Heart left ventricle (tissue), 16 donors: ENCODE measurements at places on chromosomes 3 and 15.
A peak's percentile ranks its signal among the peaks of the same experiment; 100 is the strongest.

- no peak for DNase-seq
Measured at GRCh38 chr3:126133606-126134005, 46.8 kb downstream of the ALDH1L1 start.

DNA sequence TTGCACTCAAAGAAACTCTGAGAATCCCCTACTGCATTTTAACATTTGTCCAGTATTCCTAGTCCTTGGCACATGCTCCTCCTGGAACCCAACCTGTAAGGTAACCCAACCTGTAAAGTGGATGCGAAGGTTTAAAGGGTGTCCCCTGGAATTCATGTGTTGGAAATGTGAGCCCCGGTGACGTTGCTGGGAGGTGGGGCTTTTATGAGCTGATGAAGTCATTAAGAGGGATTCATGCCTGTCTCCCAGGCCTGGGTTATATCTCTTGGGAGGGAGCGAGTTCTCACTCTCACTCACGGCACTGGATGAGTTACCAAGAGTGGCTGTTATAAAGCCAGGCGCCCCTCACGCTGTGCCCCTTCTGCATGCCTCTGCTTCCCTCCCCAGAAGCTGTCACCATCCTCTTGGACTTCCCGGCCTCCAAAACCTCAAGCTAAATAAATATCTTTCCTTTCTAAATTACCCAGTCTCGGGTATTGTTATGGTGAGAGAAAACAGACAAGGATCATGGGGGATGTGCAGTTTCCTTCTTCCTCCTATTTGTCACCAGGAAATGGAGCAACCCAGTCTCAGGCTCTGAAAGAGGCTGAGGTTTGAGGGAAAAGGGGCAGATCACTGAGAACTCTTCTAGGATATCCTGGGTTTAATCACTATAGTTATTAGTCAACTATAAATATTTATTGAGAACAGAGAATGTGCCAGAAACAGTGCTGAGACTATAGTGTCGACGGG is 7.6 kb downstream of the XXYLT1 start:
- no peak for DNase-seq

GRCh38 chr15:67296188-67296587 is 41.6 kb downstream of the IQCH start:
- no peak for DNase-seq

GRCh38 chr3:87973906-87974305 is 84.9 kb downstream of the CGGBP1 start:
- DNase-seq: no peak

DNA sequence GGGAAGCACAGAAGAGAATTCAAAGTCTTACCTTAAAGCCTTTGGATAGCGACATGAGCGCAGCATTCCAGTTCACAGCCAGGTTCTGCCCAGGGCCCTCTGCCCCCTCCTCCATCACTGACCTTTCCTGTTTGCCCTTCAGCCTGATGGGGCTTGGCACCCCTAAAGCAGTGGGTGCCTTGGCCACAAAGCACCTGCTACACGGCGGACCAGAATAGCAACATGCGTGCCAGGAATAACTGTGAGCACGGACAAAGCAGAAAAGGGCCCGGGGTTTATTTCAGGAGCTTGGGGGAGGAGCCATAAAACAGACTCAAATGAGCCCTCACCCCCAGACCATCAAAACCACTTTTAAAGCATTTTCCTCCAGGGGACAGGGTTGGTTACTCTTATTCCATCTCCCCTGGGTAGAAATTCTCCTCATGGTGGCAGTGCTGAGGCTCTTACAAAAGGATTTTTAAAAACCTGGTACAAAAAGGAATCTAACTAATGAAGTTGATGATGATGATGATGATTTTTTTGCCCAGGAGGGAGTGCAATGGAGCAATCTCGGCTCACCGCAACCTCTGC is 135.4 kb downstream of the KLF13 start:
- no peak for DNase-seq

GRCh38 chr15:57134851-57135250 is 216.4 kb downstream of the TCF12 start:
- no peak for DNase-seq

- DNase-seq: peak; percentile 24
Measured at GRCh38 chr3:5423523-5423922, 236.0 kb downstream of the EDEM1 start.

DNA sequence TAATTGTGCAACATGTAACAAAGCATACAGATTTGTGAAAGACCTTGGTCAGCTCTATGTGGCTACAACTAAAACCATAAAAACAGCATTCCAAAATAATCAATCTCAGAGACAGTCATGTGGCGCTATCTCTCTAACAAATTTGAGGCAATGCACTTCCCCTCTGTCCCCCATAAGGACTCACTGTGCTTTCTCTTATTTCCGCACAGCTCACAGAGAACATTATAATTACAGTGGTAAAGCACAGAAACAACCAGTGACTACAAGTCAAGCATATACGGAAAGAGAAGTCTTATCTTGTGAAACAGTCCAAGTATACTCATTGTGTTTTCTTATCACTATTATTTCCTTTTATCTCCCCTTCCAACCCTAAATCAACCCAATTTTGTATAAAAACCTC is 64.3 kb downstream of the RYK start:
- no peak for DNase-seq

GRCh38 chr15:89455535-89455934 is 40.8 kb downstream of the RHCG start:
- DNase-seq: no peak

DNA sequence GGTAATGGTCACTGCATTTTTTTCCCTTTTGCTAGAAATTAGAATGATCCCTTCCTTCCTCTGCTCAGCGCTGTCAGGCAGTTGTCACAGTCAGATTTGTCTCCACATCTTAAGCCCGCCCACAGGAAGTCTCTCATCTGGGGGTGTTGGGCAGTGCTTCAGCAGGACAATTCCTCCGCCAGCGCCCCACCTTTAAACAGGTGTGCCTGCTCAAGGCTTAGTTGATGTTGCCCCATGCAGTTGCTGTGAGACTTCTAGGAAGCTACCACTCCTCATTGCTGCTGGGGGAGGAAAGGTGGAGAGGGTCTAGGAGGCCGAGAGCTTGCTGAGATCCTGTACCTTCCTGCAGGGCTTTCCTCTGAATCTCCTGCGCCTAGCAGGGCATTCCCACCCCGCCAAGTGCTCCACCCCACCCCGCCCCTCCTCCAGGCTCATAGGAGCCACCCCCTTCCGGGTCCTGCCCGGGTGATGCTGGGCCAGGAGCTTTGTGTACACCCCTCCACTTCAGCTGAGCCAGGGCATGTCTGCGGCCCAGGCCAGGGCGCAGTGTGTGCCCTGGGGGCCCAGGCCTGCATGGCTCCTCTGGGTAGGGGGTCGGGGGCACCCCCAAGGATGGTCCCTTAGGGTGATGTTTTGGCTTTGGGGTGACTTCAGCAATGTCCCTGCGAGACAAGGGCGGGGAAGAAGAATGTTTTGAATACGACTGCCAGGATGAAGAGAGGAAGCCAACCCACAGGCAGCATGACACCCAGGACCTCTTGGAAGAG is 68.7 kb downstream of the TRAK1 start:
- DNase-seq: peak; percentile 49

DNA sequence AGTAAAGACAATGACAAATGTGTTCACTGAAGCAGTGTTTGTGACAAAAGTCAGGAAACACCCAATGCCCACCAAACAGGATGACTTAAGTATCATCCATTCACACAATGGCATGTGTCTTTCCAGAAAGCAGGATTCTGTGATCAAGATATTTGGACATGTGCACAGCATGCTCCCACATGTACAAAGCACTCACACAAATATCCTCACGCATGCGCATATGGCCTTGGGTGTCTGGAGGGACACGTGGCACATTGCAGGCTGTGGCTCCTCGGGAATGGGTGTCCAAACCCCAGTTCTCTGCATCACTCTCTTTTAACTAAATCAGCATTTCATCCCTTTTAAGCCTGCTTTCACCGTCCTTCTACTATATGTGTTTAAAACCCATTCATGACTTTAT is 130.5 kb downstream of the KLF13 start:
- no peak for DNase-seq

GRCh38 chr3:53486961-53487654 is 7.3 kb upstream of the CACNA1D start:
- DNase-seq: no peak

- no peak for DNase-seq
Measured at GRCh38 chr3:56938530-56938929, 121.9 kb upstream of the SPATA12 start.

GRCh38 chr3:197501879-197502620 is 53.7 kb downstream of the BDH1 start:
- DNase-seq: no peak

GRCh38 chr3:138136201-138136600 is 4.0 kb upstream of the A4GNT start:
- no peak for DNase-seq

GRCh38 chr3:113717818-113718217 is 21.4 kb upstream of the USF3 start:
- no peak for DNase-seq

- no peak for DNase-seq
Measured at GRCh38 chr3:129449279-129450115, 9.5 kb downstream of the IFT122 start.

DNA sequence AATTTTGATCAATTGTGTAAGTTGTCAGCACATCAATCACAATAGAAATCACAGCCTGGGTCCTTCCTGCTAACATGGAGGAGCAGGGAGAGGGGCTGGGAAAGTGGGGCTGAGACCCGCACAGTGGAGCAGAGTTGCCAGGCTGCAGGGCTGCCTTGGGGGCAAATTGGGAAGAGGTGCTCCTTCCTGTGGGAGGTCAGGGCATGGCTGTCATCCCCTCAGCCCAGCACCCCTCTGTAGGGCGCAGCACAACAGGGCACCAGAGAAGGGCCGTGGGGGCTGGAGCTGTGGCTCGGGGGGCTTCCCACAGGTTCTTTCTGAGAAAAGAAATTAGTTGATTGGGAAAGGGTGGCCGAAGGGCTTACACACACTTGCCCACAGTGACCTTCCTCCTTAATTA is 126.3 kb downstream of the NSMCE3 start:
- no peak for DNase-seq

- no peak for DNase-seq
Measured at GRCh38 chr15:31245756-31246155, 80.9 kb upstream of the KLF13 start.

- DNase-seq: no peak
Measured at GRCh38 chr3:128078322-128078721, 26.1 kb downstream of the SEC61A1 start.

DNA sequence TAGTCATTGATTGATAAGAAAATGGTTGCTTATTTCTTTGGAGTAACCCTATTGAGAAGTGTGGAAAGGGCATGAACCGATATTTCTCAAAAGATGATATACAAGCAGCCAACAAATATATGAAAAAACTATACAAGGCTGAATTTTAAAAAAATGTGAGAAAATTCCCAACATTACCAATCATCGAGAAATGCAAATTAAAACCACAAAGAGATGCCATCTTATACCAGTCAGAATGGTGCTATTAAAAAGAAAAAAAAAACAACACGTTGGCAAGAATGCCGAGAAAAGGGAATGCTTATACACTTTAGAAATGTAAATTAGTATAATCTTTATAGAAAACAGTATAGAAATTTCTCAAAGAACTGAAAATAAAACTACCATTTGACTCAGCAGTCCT is 77.7 kb upstream of the ROBO1 start:
- DNase-seq: no peak

DNA sequence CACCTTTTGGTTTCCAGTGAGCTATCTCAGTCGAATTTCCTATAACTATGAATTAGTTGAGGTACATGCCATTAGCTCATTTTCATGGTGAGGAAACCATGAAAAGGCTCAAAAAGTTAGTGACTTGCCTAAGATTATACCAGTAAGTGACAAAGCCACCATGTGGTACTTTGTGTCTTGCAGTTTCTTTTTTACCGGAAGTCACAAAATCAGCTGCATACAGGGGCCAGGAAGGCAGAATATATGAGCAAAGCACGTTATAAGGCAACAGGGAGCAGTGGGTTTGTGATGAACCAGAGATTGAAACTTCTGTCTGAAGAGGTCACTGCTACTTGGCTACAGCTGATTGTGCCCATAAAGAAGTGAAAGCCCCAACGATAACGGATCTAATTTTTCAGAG is 50.3 kb downstream of the CMTM8 start:
- DNase-seq: no peak

DNA sequence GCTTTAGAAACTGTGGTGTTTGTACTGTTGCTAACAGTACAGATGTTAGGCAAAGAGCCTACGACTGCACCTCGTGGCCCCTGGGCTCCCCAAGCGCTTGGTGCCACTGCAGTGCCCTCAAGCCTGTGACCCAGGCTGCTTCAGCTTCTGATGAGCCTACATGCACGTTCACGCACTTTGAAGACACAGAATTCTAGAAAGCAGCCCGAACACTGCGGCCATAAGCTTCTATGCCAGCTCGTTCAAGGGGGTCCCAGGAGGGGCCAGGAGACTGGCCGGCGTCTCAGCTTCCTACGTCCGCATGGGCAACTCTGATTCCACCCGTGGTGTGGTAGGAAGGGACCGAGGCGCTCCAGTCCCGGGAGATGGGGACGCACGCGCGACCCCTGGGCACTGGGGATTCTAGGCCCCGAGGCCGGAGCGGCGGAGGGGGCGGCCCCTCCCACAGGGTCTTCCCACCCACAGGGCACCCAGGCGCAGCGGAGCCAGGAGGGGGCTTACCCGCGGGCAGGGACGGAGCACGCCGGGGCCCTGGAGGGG is 653 bp downstream of the MYO5C start:
- DNase-seq: no peak

DNA sequence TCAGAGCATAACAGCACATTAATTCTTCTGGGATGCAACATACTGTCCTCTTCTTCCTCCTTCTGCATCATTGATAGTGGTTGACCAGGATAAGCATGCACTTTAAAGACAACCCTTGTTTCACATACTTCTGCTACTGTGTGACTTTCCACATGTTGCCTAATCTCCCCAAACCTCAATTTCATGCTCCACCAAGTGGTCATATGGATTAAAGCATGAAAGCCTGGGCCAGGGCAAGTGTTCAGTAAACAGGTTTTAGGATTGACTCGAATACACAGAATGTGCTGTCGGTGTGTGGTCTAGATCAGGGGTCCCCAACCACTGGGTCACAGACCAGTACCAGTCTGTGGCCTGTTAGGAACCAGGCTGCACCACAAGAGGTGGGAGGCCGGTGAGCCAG is 22.5 kb upstream of the BFSP2 start:
- no peak for DNase-seq

- no peak for DNase-seq
Measured at GRCh38 chr3:182406786-182407185, 386.5 kb upstream of the ATP11B start.

GRCh38 chr15:99635794-99636193 is 70.0 kb downstream of the MEF2A start:
- DNase-seq: no peak

GRCh38 chr15:88841236-88841635 is 38.0 kb downstream of the ACAN start:
- no peak for DNase-seq
